ENCODE measurements at places on chromosomes 1 and 21.

DNA sequence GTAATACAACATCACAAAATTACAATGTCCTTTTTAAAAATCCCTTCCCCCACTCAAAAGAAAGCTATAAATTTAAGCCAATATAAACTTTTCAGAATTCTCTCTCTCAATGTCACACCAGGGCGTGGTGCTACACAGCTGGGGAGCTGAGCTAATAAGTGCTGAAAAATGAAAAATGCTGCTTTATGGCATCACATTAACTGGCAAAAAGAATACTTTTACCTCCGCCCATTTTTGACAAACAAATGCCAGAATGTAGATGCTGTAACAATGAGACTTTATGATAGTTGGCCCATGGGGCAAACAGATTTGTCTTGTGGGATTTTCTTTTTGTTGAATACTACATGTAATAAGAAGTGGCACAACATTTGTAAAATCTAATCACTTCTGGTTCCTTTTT lies 12.7 kb upstream of the LYPLAL1 start:
- no peak for DNase-seq

DNA sequence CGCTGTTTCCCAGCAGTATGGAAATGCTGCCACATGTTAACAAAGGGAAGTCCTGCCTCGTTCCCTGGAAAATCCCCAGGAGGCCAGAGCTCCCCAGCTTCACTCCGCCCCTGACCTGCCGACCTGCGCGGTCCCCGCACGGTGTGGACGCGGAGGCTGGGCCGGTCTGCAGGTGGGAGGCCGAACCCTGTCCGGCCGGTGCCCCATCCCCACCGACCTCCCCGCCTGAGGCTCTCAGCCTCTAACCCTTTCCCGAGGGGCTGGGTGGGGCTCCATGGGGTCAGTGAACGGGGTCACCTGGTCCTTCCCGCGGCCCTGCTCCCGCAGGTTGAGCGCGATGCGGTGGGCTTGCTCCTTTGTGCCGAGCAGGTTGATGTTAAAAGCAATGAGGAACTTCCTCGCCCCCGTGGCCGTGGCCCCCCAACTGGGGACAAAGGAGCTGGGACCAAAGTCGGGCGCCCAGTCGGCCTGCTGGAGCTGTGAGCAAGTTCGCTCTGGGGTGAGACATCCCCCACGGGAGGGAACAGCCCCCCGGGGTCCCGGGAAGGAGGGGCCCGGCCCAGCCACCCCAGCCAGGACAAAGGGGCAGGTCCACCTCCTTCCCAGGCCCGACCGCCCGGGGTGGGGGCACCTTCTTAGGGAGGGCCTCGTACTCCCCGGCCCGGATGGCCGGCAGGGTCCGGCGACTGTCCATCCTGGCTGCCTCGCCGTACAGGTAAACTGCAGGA lies 4.0 kb downstream of the FTCD start:
- DNase-seq = no peak

DNA sequence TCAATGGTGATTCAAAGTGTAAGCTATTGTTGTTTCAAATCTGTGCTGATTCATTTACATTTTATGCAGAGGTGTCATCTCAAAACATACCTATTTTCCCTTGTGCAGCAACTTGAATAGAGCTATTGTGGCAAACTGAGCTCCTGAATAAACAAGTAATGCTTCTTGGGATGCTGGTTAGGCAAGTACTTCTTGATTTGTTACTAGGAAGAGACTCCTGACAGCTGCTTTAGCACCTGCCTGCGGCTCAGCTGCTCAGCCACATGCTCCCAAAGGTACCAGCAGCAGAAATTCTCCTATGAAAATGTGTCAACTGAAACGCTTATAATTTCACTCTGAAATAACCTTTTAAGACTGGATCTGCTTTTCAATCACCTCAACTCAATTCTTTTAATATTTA lies 352.3 kb downstream of the RYR2 start:
- DNase-seq = peak; percentile 52

GRCh38 chr1:206672011-206672688 lies 12.6 kb upstream of the MAPKAPK2 start:
- DNase-seq = no peak

DNA sequence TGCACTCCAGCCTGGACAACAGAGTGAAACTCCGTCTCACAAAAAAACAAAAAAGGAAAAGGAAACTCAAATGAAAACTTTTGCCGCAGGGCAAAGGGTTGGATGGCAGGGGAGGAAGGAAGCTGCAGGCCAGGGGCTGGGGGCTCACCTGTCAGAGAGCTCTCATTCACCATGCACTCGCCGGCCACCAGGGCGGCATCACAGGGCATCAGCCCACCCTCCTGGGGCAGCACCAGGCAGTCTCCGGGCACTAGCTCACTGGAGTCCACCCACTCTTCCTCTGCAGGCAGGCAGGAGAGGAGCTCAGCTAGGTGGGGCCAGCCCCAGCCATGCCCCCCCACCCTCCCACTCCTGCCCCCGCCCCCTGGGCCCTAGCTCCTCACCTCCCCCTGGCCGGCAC lies 11.9 kb downstream of the ATP13A2 start:
- no peak for DNase-seq

DNA sequence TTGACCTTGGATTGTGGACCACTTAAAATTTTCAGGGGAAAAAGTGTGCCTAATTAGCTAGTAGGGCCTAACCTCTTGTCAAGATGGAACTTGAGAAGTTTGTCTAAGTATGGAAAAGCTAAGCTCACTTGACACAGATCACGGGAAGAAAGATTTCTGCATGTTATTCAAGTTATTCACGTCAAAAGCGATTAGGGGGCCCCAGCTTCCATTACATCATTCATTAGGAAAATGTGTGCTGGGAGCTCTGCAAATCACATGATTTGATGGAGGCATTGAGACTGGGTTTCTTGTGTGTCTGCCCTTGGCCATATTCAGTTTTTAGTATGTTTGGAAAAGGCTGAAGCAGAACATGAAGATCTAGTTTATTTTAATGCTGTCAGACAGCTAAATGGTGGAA lies 15.5 kb upstream of the POGZ start:
- no peak for DNase-seq

- no peak for DNase-seq
Measured at GRCh38 chr1:151326619-151327222, 495 bp downstream of the PI4KB start.

GRCh38 chr1:166999075-166999474 lies 10.0 kb downstream of the MAEL start:
- DNase-seq = no peak

- DNase-seq = no peak
Measured at GRCh38 chr1:21293537-21294265, 3.4 kb upstream of the ECE1 start.

DNA sequence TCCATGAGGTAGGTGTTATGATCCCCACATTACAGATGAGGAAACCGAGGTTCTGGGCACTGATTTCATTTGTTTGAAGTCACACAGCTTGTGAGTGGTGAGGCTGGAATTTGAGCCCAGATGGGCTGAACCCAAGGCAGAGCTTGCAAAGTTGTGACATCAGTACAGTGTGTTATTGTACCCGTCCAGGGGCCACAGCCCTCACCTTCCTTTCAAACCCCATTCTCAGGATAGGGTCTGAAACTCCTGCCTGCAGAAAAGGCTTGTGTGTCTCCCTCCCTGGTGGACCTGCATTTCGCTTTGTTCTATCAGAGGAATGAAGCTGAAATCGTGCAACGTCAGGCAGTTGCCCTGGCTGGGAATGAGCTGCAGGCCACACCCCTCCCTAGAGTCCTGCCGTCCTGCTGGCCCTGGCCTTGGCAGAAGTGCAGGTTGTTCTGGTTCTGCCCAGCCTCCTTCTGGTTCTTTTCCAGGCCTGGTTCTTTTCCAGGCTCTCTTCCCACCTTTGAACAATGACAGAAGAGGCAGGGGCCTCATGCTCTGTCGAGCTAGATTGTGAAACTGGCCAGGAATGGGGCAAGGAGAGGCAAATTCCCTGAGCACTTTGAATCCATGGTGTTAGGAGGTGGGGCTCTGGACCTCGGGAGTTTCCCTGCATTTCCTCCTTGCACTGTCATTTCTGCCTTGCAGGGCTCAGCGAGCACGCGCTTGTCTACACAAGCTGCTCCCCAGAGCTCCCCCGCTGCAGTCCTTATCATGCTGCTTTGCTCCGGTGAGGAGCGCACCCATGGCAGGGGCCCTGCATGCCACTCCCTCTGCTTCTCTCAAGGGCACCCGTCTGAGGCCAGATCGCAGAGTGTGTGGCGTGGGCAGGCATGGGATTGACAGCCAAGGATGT lies 8.2 kb upstream of the MYOM3 start:
- DNase-seq = peak; percentile 92

- DNase-seq = no peak
Measured at GRCh38 chr1:10286244-10286643, 75.9 kb downstream of the KIF1B start.

DNA sequence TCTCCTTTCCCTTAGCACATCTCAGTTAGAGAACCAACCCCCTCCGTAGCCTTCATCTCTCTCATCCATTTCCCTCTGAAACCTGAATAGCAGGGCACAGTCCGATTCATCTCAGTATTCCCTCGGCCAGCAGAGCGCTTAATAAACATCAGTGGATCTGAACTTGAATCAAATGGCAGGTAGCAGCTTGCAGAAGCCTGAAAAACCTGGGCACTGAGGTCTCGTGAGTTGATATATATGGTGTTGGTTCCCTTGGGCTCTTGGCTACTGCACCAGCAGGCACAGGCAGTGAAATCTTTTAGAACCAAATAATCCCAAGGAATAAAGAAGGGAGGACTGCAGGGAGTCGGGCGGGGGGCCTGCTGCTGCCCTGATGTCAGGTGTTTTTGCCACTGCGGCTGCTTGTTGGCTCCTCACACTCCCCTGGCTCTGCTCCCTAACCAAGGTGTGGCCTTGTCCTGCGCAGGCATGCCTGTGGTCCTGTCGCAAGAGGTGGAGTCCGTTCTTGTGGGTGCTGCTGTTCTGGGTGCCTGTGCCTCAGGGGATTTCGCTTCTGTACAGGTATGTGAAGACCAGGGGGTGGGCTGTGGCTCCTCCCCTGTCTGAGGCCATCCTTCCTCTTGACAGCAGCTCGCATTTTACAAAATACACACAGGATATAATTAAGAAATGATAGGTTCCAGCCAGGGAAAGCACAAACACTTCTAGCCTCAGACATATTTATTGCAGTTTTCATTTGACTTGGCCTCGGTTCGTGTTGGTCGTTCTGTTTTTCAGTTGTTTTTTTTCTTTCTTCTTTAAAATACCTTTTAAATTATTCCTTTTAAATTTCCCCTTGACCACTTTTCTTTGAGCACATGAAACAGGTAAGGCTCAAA lies 140.9 kb upstream of the HOOK1 start:
- DNase-seq = peak; percentile 99

- no peak for DNase-seq
Measured at GRCh38 chr21:43328958-43329691, 97.8 kb downstream of the SIK1 start.

- peak; percentile 8 for DNase-seq
Measured at GRCh38 chr1:206000641-206001339, 2.4 kb downstream of the RAB7B start.

DNA sequence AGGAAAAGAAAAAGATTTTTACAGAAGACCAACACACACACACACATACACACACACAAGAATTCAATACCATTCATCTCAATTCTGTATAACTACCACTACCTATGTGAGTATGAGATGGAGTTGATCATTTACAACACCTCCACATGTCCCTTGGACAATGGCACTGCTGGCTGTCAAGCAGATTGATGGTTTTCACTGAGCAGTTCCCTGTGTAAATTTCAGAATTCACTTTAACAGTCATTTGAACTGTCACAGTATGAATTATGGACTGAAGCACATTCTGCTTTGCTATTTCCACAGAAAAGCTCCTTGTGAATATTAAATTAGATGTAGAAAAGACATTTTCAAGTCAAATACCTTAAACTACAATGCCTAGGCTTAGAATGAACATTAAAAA lies 14.3 kb downstream of the KCNT2 start:
- DNase-seq = no peak
